ENCODE measurements at places on chromosomes 16 and 17.
A peak's percentile ranks its signal among the peaks of the same experiment; 100 is the strongest.

DNA sequence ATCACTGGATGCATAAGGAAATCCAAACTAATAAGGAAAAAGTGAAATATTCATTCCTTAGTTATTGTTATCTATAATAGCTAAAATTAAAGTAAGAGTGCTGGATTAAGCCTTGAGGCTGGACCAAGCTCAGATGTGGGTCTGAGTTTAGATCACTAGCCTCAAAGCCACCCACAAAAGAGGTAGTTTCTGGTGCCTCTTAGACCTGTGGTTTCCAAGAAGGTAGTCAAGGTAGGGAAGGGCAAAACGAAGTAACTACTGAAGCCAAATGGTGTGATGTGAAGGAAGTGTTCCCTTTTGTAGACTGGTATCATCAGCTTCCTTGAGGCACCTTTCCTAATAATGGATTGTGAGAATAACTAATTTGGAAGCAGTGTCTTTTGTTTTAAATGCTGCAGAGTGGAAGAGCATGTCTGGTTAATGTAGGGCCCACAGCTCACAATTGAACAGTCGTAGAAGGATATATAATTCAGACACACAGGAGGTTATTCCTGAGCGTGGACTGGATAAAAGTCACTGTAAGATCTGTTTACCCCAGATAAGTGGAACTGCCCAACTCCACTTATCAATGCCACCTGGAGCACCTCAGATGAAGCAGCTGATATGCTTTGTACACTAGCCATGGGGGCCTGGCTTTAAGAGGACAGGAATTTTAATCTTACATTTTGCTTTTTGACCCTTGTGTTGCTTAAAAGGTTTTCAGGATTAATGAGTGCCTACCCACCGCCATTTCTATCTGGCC, 31.7 kb upstream of the LCMT1 start:
- DNase-seq: no peak

- peak; percentile 54 for DNase-seq
These were observed 15.2 kb upstream of the TOX3 start for GRCh38 chr16:52561910-52562741.

DNA sequence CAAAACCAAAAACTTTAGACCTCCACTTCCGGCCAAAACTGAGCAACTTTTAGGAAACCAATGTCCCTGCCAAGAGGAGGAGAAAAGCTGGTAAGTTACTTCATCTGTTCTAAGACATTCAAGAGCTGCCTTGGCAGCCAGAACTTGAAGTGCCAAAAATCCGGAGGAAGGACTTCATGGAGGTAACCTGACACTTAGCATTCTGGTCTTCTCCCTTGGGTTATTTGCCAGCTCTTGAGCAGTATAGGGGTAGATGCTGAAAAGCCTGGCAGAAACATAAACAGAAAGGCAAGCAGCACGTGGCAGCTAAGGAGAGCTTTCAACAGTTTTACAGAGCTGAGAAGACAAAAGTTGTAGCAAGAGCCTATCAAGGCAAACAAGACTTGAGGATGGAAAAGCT, 53.2 kb downstream of the CDYL2 start:
- no peak for DNase-seq

DNA sequence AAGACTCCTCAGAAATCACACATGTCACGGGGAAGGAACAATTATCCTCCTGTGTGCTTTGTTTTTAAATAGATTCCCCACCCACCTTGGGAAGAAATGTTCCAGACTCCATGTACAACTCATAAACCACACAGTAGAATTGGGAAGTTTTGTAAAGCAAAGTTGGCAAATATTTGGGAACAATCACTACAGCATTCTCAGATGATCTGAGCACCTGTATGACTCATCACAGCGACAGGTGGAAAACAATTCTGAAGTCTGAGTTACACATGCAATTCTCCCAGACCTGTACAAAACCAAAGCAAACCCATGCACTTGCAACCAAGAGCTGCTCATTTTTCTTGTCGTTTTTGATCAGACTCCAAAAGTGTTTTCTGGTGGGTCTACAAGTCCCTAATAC, 14.4 kb upstream of the MYLK3 start:
- DNase-seq: no peak

- DNase-seq: peak; percentile 90
These were observed at the start of gene TMC7 for GRCh38 chr16:18983565-18984434. TMC7 (plus strand) TSS chr16:18983934; CDS start chr16:18984064, 130 bp downstream.

DNA sequence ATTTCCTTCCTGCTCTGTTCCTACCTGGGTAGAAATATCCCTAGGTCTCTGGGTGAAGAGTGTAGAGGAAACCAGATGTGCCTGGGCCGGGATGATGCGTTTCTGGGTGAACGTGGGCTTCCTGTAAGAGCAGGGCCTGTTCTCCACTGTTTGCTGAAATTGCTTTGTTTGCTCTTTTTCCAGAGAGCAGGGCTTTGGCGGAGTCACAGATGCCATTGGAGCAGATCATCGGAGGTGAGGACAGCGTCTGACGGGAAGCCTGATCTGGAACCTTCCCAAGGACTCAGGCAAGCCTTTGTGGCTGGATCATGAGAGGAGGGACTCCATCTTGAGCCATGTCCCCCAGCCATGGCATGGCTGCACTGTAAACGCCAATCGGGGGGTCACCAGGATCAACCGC, 15.4 kb downstream of the DHODH start:
- DNase-seq: no peak

DNA sequence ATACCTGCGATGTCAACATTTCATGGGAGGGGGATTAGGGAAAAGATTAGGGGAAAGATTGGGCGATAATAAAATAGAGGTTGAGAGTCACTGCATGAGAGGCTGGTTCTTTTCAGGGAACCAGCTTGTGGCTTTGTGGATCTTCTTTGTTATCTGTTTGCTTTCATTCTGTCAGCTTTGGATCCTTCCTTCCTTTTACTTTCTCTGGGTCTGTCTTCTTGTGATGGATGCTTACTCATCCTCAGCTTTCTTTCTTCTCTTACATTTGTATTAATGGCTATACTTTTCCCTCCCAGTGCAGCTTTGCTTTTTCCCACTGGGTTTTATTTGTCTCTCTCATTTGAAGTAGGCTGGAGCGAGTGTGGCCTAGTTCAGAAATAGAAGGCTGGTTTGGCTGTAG, 47.1 kb downstream of the RPTOR start:
- no peak for DNase-seq

GRCh38 chr17:6374271-6374691, 60.6 kb downstream of the AIPL1 start:
- DNase-seq: no peak

- no peak for DNase-seq
These were observed at the start of gene DLX4 for GRCh38 chr17:49969134-49969759. DLX4 (plus strand) TSS chr17:49969190; CDS start chr17:49969469, 279 bp downstream.

- DNase-seq: no peak
These were observed 89.9 kb upstream of the C16orf82 start for GRCh38 chr16:26976873-26977272.

- DNase-seq: no peak
These were observed 180.1 kb downstream of the SPECC1 start for GRCh38 chr17:20189302-20189701.

- no peak for DNase-seq
These were observed 96.3 kb downstream of the TNFRSF13B start for GRCh38 chr17:16875662-16876061.

DNA sequence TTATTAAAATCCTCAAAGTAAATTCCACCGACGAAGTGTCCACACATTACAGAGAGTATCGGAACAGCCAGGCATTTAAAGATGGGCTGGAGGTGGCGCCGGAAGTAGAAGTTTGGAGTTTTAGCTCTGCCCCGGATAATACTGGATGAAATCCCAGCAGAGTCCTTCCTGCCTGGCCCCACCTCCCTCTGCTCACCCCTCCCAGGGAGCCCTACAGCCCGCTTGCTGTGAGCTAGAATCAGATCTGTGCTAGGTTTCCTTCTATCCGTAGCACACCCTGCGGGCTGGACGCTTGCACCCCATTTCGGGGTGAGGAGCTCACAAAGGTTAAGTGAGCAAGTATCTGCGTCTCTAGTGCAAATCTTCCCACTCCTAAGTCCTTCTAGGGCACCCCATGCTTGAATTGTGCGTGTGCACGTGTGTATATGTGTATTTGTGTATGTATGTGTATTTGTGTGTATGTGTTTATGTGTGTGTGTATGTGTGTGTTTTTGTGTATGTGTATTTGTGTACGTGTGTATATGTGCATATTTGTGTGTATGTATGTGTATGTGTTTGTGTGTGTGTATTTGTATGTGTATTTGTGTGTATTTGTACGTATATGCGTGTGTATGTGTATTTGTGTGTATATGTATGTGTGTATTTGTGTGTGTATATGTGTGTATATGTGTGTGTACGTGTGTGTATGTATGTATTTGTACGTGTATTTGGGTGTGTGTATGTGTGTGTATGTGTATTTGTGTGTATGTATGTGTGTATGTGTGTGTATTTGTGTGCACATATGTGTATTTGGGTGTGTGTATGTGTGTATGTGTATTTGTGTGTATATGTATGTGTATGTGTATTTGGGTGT, 61.4 kb downstream of the HAPSTR1 start:
- DNase-seq: no peak

- no peak for DNase-seq
These were observed 58.9 kb downstream of the NDEL1 start for GRCh38 chr17:8494506-8495111.

DNA sequence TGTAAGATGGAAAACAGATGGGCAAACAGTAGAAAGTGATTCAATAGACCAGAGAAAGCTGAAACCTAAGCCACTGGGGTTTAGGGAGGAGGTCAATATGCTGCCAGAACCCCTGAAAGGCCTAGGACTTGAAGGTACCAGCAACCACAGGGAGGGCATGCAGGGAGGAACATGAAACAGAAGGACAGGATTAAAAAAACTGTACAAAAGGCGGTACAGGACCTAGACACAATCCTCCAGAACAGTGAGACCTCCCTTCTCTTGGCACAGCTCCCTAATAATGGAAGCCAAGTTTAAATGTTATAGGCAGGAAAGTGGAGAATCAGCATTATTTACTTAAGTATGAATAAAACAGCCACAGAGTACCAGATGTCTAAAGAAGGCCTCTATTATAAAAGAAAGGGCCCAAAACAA, 105.5 kb downstream of the SPAG9 start:
- DNase-seq: no peak

GRCh38 chr16:84065536-84066132, 23.0 kb upstream of the SLC38A8 start:
- no peak for DNase-seq
